ENCODE measurements at places on chromosomes 13 and 19. TPM values are rescaled to one million over a fixed set of nuclear protein-coding genes. Genes with fewer than 3 reads are reported as not detected.
A peak's percentile ranks its signal among the peaks of the same experiment; 100 is the strongest.

DNA sequence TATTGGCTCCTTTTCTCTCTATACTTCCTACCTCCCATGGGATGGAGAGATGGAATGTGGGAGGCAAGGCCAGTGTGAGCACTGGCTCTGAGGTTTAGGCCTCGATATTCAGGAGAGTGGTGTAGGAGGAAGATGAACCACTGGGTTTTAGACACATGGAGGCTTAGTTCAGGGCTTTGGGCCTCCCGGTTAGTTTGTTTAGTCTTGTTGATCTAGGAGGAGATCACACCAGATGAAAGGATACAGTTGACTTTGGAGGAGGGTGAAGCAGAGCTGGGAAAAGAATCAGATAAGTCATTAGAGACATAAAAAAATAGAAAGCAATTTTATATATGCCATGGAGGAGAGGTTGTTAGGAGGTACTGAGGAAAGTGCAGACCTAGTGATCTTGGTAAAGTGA is 30.9 kb downstream of the RNASEH2B start:
- no peak for DNase-seq

Gene ING1
- 19.1 TPM for total RNA-seq

- DNase-seq, result no peak
Observed at GRCh38 chr13:40563350-40564125, 102.9 kb downstream of the FOXO1 start.

GRCh38 chr13:113625965-113626721 is 31.9 kb downstream of the ATP4B start:
- DNase-seq, result no peak

GRCh38 chr13:28542804-28543203 is 47.9 kb upstream of the FLT1 start:
- DNase-seq, result no peak

- no peak for DNase-seq
Observed at GRCh38 chr19:55112246-55112776, 5.1 kb downstream of the PPP1R12C start.

Gene PSG6
- not detected for total RNA-seq

DNA sequence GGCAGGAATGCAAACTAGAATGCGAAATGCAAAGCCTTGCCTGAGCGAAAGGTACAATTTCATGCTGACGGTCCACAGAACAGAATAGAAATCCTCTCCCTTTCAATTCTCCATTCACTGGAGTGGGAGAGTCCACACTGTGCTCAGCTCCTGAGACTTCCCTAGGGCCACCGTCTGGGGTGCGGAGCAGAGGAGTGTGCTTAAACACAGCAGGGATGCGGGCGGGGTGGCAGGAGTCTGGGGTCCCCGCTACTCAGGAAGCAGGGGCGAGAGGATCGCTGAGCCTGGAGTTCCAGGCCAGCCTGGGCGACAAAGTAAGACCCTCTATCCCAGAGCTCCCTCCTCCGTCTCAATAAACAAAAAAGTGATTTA is 552 bp upstream of the ZNF816 start:
- peak; percentile 23 for DNase-seq

DNA sequence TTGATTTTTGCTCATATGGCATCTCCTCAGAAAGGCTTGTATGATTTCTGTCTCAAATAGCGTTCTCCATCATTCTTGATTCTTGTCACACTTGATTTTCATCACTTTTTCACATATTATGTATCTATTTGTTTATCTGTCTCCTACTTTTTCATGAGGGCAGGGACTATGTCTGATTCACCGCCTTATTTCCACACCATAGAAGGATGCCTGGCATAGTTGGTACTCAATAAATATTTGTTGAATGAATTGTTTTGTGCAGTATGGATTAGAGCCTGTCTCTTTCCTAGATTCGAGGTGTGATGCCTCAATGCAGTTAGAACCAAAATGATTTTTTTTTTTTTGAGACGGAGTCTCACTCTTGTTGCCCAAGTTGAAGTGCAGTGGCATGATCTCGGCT is 12.1 kb downstream of the SAE1 start:
- DNase-seq, result no peak

GRCh38 chr13:98269386-98269785 is 92.3 kb upstream of the RNF113B start:
- no peak for DNase-seq

DNA sequence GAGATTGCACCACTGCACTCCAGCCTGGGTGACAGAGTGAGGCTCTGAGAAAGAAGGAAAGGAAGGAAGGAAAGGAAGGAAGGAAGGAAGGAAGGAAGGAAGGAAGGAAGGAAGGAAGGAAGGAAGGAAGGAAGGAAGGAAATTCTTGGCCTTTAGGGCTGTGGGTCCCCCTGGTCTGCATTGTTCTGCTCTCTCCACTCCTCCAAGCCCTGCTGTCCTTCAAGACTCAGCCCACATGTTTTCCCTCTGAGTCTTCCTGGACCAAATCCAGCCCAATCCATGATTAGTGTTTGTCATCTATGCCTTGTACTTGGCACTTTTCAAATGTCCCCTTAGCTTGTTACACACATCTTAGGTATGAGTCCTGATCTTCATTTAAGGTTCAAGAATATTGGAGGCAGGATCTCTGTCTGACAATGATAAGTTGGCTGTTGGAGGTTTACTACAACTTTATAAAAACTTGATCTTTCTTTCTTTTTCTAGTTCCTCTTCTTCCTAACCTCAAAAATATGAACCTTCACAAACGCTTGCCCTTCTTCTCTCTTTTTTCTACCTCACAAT is 48.8 kb upstream of the INTS6 start:
- DNase-seq, result no peak

- DNase-seq, result peak; percentile 52
Observed at GRCh38 chr19:15136234-15136954, 29.2 kb downstream of the SYDE1 start.

DNA sequence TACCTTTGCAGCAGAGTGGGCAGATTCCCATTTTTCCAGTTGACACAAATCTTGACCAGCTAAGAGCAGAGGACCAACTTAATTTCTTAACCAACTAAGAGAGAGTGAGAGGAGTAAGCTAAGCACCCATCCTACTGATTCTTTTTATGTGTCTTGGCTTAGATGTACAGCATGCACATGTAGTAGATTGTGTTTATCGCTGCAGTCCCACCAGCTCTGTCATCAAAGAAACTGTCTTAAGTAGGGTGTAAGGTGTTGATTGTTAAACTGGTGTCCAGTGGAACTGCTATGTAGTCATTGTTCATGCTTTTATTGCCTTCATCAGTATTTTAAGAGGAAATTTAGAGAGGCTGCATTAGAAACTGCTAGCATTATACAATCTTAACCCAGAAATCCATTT is 9.0 kb upstream of the UFM1 start:
- DNase-seq, result no peak

- DNase-seq, result no peak
Observed at GRCh38 chr19:6161271-6161850, 25.9 kb downstream of the ACSBG2 start.

Gene ZNF208
- 4.3 TPM for total RNA-seq

DNA sequence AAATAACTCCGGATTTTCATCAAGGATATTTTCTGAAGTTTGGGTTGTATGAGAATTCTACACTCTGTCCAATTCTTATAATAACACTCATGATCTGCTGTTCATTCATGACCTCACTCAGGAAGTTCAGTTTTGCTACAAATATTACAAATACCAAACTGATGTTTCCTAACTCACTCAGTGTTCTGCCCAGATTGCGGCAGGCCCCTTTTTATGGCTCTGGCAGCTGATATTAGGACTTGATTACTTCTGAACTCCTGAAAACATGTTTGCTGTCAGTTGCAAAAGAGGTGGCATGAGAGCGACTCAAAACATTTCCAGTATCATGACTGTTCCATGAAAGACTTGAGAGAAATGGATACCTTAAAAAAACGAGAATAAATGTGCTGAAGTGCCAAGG is 188.0 kb downstream of the RGCC start:
- DNase-seq, result peak; percentile 43

Gene CAPS
- total RNA-seq, result 36.8 TPM

Gene MEIS3
- 41.6 TPM for total RNA-seq

All from prostate gland (tissue), 2 donors.